ENCODE measurements at places on chromosomes 13 and 19.

DNA sequence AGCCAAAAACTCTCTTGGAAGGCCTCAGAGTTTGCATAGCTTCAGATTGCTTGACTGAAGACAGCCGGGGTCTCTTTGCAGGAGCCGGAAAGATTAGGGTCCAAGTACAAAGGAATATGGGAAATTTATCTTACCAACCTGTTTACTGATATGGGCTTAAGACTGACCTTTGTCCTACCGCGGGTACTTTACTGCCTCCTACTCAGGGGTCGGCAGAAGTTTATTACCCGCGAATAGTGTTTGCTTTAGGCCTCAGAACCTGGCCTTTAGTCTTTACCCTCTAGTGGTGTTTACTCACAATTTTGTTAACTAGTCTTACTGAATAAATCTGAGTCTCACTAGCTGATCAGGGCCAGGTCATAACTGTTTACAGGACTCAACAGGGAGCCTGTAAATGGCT lies 765.4 kb upstream of the SPRY2 start:
- DNase-seq = no peak

DNA sequence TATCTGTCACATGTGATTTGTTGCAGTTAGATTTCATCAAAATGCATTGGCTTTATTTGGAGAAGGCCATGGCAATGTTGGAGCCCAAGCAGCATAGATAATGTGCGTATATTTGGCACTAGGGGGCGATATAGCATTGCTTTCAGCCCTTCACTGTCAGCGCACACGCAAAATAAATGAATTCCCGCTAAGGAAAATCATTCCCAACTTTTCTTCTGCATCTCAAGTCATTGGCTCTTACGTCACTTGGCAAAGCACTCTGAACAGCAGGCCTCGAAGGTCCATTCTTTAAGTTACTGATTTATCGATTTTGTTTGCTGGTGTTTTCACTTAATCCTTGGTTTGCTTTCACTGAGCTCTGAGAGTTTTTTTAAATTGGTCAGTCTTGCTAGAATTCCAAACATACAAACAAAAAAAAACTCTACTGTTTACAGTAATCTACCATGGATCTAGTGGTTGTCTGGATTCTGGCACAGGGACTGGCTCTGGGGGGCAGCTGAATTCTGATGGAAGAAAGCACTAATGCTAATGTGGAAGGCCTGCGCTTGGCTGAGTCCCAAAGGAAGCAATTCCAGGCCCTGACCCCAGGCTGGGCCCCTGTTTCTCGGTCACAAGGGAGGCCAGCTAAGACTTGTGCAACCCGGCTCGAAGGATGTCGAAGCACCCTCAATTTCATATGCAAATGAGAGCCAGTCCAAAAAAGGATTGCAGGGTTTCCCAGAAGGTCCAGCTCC lies 97.7 kb upstream of the IPO5 start:
- DNase-seq = peak; percentile 35

DNA sequence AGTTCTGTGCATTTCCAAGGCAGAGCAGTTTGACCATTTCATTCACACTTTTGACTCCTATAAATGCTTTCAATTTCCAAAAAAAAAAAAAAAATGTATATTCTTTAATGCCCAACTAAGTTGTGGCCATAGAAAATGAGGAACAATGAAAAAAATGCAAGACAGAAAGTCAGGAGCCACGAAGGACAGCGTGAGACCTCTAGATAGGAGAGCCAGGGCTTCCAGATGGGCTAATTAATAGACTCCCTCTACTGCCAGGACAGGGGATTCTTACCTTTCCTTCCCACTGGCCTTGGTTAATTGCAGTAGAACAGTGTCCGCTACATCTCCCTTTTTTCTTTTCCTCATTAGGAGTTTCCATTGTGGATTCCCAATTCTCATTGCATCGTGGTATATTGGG lies 8.6 kb downstream of the FPR3 start:
- DNase-seq = no peak

GRCh38 chr19:4130744-4131438 lies 7.0 kb upstream of the MAP2K2 start:
- DNase-seq = peak; percentile 43

GRCh38 chr13:49840266-49840665 lies 47.8 kb upstream of the KPNA3 start:
- DNase-seq = no peak

- DNase-seq = no peak
Measured at GRCh38 chr13:33322543-33322809, 36.9 kb upstream of the STARD13 start.

GRCh38 chr19:29860492-29860891 lies 48.7 kb downstream of the CCNE1 start:
- no peak for DNase-seq

GRCh38 chr13:79658333-79658975 lies 177.5 kb downstream of the NDFIP2 start:
- no peak for DNase-seq

- no peak for DNase-seq
Measured at GRCh38 chr13:104616990-104617389, 1550.8 kb upstream of the SLC10A2 start.

DNA sequence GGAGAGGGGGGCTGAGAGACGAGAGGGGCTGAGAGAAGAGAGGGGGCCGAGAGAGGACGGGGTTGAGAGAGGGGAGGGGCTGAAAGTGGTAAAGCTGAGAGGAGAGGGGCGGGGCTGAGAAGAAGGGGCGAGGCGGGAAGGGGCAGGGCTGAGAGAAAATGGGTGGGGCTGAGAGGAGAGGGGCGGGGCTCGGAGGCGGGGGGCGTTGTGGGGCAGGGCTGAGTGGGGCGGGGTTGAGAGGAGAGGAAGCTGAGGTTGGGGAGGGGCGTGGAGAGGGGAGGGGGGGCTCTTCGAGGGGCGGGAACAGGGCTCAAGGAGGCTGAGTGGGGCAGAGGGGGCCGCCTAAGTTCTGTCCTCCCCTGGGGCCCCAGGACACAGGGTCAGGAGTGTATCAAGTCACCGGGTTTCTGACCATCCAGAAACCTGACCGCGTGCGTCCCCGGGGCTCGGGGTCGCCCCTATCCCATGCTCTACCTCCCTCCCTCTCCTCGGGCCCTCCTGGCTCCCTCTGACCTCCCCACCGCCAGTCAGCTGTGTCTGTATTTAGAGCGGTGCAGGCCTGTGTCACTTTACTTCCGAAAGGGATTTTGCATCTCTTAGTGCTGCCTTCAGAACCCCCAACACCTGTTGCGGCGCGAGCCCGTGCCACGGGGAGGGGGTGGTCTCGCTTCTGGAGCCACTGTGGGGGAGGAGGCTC lies 38.6 kb upstream of the SEMA6B start:
- no peak for DNase-seq

- DNase-seq = no peak
Measured at GRCh38 chr19:37817180-37817981, 38.0 kb upstream of the ZNF573 start.

DNA sequence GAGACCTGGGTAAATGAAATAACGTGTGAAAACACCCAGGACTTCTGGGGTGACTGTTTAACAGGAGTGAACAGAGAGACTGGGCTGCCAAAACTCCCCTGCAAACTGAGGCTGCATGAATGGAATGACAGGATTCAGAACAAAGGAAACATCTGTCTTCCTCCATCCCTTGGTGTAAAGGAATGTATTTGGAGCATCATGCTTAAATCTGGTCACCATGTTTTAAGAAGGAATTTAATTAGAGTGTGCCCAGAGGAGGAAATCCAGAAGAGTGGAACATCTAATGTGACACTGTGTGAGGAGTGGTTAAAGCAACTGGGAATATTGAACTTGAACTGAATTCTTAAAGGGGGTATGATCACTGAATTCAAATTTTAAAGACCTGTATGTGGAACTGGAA lies 437.2 kb downstream of the LIG4 start:
- no peak for DNase-seq

- DNase-seq = no peak
Measured at GRCh38 chr13:112179421-112179820, 112.5 kb downstream of the SOX1 start.

GRCh38 chr13:43478902-43479301 lies 307.9 kb downstream of the ENOX1 start:
- no peak for DNase-seq

GRCh38 chr13:109394311-109394988 lies 391.9 kb downstream of the IRS2 start:
- no peak for DNase-seq

GRCh38 chr19:5048091-5048726 lies 79.3 kb downstream of the KDM4B start:
- DNase-seq = peak; percentile 33

DNA sequence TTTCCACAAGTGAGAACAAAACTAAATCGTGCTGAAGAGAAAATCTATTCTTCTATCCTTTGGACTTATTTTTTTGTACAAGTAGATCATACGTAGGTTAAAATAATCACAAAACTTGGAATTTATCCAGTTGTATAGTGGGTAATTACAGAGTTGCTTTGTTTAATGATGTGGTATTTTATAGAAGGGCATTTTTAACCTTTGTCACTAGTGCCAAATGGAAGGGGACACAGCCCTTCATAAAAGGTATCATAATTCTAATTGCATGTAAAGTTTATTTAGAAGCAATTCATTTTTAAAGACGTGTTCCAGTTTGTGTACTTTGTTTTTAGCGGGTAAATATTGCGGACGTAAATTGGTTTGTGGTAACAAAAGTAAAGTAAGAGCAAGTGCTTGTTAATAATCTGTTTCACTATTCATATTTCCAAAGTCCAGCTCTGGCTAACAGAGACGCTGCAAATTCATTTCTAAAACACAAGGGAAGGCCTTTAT lies 99.5 kb downstream of the ERCC5 start:
- no peak for DNase-seq

- DNase-seq = no peak
Measured at GRCh38 chr19:52743091-52743490, 8.2 kb upstream of the ZNF611 start.

DNA sequence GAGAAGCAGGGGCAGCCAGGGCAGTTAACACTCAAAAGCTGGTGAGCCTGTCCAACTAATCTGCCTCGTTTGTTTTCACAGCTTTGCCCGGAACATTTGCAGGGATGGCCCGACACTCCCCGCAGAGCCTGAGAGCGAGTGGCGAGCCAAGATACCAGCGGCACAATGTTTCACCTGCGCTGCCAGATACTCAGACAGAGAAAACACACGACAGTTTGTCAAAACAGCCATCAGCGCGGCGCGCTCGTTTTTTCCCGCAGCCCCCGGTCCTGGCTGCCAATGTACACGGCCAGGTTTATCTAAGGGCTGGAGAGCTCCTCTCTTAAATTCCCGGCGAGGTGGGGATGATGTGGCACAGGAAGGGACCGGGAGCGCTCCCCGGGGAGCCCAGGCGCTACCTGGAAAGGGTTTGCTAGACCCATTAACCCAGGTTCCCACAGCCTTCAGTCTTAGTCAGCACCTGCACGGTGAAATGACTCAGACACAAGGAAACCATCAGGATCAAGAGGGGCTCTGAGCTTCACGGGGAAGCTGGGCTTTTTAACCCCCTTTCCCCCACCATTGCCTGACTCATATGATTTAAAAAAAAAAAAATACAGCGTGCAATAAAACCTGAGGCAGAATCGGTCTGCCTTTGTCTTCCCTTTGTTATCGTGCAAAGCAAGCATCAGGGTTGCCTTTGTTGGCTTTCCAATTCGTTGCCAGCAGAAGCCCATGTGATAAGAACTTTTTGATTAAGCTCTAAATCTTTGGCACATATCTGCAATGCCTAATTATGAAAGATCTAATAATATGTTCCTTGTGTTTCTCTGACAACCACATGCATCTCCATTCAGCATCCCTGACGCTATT lies 186.2 kb downstream of the EFNB2 start:
- DNase-seq = peak; percentile 61

- DNase-seq = no peak
Measured at GRCh38 chr13:82867284-82867683, 1015.0 kb downstream of the SLITRK1 start.

DNA sequence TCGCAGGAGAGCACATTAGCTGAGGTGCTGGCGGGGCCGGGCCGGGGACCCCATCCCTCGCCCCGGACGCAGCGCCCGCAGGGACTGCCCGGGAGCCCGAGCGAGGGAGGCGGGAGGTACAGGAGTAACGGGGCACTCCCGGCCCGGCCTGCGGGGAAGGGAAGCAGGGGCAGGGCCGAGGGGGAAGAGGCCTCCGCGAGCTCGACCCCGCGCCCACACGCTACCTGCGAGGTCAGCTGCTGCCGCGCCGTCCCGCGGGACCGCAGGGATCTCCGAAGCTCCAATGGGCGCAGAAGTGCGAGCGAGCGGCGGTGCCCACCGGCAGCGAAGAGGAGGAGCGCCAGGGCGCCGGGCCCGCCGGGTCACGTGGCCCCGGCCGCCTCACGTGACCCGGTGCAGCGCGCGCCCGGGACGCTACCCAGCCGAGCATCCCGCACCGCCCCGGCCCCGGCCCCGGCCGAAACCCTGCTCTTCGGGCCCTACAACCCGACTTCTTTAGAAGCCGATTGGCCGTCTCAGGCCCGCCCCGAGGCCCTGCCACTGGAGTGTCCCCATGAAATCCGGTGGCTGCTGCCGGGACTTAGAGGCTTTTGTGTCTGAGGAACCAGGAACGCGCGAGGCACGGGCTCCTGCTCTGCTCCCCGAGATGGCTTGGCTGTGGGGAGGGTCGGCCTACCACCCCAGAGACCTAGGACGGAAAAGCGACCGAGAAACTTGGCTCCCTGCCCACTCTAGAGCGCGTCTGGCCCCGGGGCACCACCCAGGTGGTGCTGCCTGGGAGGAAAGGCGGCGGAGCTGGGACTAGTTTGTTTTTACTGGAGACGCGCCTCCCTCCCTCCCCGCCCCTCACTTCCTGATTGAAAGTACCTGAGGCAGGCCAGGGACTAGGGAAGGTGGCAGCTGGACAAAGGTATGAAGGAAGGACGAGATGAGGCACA lies at the start of gene RCBTB1:
TSS of gene RCBTB1 (minus strand) at position 339 of the 938 bp plus-strand sequence. CDS start 18,279 bp downstream, outside the sequence.
- DNase-seq = peak; percentile 31

- no peak for DNase-seq
Measured at GRCh38 chr13:90156390-90156789, 1191.1 kb upstream of the MIR17HG start.

DNA sequence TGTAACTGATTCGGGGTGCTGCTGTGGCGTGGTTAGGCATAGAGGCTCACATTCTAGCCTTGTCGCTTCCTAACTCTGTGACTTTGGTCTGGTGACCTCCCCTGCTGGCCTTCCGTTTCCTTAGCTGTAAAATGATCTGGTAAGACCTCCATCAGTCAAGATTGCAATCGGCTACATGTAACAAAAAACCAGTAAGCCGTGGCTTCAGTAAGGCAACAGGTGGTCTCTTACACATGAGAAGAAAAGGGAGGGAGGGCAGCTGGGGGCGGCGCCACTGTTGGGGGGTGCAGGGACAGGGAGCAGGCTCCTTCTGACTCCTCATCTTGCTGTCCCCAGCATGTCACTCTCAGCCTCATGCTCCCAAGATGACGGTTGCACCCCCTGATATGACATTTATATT lies 148.0 kb downstream of the SIPA1L3 start:
- DNase-seq = no peak

DNA sequence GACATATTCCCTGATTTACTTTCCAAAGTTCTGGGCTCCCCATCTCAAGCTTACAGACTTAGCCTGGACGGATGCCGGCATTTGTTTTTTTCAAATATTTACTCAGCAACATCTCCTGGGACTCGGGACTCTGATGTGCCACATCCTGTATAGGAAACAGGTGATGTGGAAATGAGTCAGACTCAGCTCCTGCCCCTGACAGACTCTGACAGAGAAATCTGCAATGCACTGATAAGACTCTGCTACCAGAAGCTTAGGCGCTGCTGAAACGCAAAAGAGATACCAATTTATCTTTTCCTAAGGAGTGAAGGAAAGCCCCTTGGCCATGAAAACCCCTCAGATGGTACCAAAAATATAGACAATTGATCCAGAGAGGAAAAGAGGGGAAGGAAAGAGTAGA lies 16.2 kb downstream of the LAIR2 start:
- no peak for DNase-seq

GRCh38 chr13:80047406-80047805 lies 293.5 kb downstream of the SPRY2 start:
- peak; percentile 12 for DNase-seq

GRCh38 chr19:54312436-54313377 lies at the start of gene LILRA5:
Gene LILRA5 (minus strand): TSS chr19:54313166. CDS start chr19:54313019, 147 bp downstream.
- DNase-seq = no peak

GRCh38 chr19:40704491-40705361 lies 12.0 kb downstream of the COQ8B start:
- DNase-seq = no peak

Measured in RCC 7860 (cell line).